ENCODE measurements at places on chromosomes 4 and X. TPM values are rescaled to one million over a fixed set of nuclear protein-coding genes. Genes with fewer than 3 reads are reported as not detected.
A peak's percentile ranks its signal among the peaks of the same experiment; 100 is the strongest.

The TKTL2 gene
- not detected for total RNA-seq

DNA sequence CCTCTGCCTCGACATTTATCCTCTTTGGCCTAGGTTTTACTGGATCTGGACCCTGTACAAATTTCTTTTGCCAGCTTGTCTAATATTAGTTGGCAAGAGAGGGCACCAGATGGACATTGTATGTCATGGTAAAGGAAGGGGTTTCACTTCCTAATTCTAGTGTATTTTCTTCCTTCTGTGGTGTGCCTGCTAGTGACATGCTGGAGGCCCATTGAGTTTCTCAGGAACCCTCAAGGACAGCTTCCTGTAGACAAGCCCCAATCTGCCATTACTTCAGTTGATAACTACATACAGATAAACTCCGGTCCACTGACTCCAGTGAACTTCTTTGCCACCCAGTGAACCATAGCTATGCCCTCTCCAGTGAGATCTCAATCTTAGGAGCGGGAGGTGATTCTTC lies 116.9 kb downstream of the STPG2 start:
- DNase-seq: no peak

The FAM9B gene
- 0.65 TPM for total RNA-seq

- DNase-seq: no peak
These were observed 48.6 kb upstream of the EMCN start for GRCh38 chr4:100566396-100566795.

The SERTM2 gene
- 5.6 TPM for total RNA-seq

DNA sequence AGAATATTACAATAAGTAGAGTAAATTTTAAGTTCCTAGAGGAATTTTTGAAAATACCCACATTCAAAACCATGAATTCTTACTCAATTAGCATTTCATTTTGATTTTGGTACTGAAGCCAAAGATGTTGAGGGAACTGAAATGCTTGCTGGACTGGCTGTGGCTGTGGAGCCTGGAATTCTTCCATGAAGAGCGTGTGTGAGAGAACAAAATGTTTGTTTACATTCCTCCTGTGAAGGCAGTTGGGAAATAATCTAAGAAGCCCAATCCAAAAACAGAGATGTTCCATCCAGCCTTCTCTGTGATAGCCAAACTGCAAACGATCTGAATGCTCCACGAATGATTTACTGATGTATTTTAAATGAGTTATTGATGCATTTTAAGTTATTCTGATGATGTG lies 3.8 kb upstream of the ADH1B start:
- peak; percentile 79 for DNase-seq

DNA sequence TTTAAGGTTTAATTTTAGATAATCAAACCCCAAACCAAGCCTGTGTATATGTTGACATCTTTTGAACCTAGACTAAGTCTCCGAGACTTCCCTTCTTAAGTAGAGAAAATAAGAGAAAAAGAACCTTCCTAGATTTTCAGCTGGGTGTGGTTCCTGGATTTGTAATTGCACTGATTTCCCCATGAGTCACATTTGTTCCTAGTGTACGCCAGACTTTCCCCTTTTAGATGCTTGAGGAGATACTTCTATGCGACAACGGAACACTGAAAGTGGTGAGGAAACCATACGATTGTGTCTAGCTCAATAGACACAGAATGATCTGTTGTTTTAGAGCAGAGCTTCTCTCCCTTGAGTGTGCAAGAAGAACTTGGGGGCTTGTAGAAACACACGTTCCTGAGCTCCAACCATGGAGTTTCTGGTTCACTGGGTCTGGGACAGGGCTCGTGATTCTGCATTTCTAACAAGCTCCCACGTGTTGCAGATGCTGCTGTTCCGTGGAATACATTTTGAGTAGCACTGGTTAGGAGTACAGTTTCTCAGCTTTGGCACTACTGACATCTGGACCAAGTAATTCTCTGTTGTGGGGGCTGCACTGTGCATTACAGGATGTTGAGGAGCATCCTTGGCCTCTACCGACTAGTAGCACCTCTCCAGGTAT lies 87.1 kb downstream of the AMELX start:
- no peak for DNase-seq

DNA sequence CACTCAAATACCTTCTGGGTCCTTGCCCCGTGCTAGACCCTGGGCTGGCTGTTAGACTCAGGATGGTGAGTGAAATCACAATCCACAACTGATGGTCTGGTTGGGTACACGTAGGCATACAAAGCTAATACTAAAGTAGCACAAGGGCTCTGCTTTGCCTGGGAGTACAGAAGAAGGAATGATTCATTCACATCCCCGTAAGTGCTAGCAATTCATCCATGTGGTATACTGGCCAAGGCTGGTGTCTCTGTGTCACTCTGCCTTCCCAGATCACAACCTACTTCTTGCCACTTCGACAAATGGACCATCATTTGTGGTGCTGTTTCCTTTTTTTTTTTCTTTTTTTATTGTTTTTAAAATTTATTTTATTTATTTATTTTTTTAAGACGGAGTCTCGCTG lies 19.7 kb upstream of the RBM47 start:
- DNase-seq: no peak

The SLC49A3 gene
- total RNA-seq: 8.9 TPM

DNA sequence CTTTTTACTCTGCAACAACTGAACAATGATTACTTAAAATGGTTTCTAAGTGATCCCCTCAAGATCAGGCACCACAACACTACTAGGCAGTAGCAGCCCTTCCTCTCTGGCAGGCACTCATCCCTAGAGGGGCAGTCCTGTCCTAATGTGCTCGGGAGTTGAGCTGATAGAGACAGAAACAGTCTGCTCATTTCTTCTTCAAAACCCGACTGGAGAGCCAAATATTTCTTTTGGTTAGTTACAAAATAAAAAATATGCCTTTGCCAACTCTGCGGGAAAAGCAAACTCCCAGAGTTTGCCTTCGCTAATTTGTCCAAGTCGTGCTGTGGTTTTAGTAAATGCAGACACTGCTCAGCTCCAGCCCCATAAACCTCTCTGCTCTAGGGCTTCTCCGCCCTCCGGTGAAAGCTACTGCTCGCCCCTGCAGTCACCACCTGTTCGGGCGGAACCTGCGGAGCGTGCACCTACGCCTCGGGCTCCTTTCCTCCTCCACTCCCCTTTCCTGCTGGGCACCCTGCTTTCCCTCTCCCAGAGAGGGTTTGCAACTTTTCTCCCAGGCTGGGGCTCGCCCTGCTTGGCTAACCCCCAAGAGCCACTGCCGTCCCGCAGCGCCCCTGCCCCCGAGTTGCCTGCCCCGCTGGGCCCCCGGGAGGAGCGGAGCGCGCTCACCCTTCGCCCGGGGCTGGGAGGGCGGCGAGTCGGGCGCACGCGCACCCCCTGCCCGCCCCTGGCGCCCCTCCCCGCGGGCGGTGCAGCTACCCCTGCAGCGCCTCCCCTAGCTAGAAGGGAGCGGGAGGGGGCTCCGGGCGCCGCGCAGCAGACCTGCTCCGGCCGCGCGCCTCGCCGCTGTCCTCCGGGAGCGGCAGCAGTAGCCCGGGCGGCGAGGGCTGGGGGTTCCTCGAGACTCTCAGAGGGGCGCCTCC lies at the start of gene NPNT:
Gene NPNT, plus strand, starts transcription at position 812 of the 923 bp plus-strand sequence. CDS start 182 bp downstream, outside the sequence.
- DNase-seq: no peak

DNA sequence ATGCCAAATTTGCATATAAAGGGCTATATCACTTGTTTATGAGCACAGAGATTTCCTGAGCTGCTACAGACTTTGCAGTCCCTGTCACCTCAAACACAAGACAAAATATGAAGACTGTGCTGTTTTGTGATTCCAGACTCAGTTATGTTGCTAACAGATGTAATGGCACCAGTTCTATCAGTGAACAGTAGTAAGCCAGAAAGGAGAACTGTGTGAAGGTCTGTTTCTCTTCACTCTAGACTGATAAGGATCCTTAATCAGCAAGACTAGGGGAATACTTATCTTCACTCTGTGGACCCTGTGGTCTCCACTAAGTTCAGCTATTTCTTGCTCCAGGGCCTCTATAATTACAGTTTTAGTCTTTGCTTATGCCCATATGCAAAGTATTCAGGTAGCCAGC lies 82.7 kb downstream of the ANXA5 start:
- no peak for DNase-seq

DNA sequence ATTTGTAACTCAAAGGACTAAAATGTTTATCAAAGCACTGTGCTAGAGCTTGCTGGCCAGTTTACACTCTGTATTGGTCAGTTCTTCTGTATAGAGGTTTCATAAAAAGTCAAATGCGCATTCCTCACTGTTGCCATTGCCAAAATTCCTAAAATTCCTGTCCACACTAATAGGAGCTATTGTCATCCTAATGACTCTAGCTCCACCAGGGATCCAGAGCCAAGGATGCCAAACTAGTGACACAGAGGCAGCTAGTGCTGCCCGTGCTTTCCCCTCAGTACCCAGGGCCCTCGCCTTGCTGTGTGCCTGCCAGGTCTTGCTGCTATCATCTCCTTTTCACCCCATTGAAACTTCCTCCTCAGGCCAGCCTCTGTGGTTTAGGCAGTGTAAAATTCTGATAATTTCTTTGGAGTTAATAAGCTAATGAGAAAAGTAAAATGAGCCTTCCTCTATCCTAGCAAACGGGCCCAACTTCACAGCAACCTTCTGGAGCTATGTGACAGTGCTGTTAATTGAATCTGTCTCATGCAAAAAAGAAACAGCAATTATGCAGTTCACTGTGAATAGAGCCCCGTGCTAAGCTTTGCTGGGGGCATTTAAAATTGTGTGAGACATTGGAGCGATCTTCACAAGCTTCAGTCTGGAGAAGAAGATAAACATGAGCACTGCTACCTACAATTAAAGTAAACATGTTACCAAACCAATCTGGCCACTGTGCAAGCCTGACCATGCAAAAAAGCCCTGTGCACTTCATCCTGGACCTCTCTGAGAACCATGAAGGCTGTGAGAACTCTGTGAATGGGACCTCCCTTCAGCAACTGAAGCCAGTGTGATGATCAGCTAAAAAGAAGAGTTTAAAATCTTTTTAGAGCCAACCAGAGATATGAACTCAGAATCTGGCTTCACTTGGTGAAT lies 43.1 kb upstream of the FGF2 start:
- peak; percentile 54 for DNase-seq

The RPL34 gene
- total RNA-seq: 1,479 TPM

The PPP2R2C gene
- 2.8 TPM for total RNA-seq

The RNF175 gene
- total RNA-seq: 0.86 TPM

The ITM2A gene
- total RNA-seq: 42.2 TPM

GRCh38 chr4:5137927-5138326 lies 86.6 kb downstream of the STK32B start:
- no peak for DNase-seq

The UPF3B gene
- 7.0 TPM for total RNA-seq

The AR gene
- total RNA-seq: 26.2 TPM

- DNase-seq: no peak
These were observed 12.4 kb downstream of the DDX53 start for GRCh38 chrX:23012162-23012561.

The IL15 gene
- total RNA-seq: 7.0 TPM

GRCh38 chrX:110182362-110182761 lies 135.5 kb downstream of the AMMECR1 start:
- DNase-seq: no peak

- no peak for DNase-seq
These were observed 109.9 kb upstream of the PTPN13 start for GRCh38 chr4:86484241-86484640.

- no peak for DNase-seq
These were observed 402.1 kb downstream of the KCTD8 start for GRCh38 chr4:44046491-44046890.

GRCh38 chr4:5757091-5757490 lies 46.1 kb downstream of the EVC start:
- no peak for DNase-seq

DNA sequence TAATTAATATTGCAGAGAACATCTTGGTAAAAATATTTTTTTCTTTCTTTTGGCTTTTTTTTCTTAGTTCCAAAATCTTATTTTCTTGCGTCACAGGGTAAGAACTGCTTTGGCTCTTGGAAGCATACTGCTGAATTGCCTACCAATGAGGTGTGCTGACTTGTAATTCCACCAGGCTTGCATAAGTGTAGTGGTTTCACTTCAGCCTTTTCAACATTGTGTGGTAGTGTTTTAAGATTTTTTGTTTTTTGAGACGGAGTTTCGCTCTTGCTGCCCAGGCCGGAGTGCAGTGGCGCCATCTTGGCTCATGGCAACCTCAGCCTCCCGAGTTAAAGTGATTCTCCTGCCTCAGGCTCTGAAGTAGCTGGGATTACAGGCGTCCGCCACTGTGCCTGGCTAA lies 42.4 kb downstream of the N4BP2 start:
- DNase-seq: no peak

Measured in ureter (tissue), 1 donor.